Hepatic stellate cell (primary cell): ENCODE measurements at places on chromosomes 6 and 20.

GRCh38 chr6:135114355-135115145 is 59.9 kb upstream of the HBS1L start:
- DNase-seq = no peak

DNA sequence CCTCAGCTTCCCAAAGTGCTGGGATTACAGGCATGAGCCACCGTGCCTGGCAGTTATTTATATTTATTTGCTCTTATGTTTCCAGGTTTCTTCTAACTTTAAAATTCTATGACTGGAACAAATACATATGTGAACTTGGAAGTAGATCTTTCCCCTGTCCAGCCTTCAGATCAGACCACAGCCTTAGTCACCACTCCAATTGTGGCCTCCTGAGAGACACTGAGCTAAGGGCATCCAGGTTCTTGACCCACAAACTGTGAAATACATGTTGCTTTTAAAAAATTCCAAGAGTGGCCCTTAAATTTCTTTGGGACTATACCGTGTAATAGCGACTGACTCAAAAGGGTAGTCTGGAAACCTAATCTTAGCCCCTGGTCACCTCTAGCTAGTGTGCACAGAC is 1.5 kb upstream of the ADGRG6 start:
- no peak for DNase-seq

DNA sequence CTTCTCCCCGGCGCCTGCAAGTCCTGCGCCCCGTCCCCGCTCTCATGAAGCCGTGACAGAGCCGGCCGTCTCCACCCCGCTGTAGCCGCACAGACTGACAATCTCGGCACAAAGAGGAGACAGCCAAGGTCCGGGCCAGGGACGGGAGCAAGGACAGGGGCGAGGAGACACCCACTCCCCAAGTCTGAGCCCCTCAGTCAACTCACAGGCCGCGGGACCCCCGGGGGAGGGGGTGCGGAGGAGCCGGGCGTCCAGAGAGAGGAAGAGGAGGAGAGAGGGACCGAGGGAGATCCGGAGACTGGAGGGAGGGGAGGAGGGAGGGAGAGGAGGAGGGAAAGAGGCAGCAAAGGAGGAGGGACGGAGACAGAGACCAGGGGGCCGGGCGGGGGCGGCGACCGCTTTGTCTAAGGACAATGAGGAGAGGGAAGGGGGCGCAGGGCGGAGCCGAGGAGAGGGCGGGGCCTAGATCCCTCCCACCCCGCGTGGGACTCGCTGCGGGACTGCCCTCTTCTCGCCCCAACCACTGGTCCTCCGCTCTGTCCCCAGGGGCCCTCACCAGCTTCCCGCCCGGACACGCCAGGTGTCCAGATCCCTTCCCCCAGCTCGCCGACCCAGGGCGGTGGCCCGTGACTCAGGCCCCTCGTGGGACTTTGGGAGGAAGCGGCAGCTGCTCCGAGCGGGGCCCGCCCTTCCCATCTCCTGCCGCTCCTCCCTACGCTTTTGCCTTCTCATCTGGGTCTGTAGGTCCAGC is 638 bp upstream of the PPP1R18 start:
- DNase-seq = peak; percentile 95

DNA sequence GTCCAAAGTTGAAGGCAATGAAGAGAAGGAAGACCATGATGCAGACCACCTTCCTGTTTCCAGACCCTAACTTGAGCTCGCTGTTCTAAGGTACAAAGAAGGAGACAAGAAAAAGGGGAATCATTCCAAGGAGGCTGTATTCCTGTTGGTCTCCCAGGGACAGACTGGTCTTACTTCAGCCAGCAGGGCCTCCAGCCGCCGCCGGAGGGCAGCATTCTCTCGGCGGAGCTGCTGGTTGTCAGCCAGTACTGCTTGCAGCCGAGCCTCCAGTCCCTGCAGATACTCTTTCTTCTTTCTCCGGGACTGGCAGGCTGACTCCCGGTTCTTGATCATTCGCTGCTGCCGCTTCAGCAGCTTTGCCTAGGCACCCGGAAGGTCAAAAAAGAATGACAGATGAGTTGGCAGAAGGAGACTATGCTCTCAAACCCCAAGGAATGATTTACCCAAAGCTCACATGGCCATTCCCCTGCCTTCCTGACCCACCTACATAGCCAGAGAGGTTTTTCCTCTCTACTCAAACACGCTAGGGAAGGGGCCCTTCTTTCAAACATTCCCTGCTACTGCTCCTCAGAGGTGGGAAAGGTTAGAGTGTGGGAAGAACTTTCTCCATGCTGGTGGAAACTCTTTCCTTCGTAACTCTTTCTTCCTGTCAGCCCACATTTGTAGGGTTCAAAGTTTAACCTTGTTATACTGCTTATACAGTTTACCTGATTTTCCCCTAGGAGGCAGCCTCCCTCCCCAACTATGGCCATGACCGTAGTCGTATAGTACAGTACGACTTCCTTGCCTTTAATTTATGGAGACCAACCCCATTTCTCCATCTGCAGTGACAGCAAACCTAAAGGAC is 9.0 kb downstream of the ATF6B start:
- peak; percentile 90 for DNase-seq

- DNase-seq = no peak
These were observed 257.8 kb downstream of the CDC5L start for GRCh38 chr6:44645276-44645675.

DNA sequence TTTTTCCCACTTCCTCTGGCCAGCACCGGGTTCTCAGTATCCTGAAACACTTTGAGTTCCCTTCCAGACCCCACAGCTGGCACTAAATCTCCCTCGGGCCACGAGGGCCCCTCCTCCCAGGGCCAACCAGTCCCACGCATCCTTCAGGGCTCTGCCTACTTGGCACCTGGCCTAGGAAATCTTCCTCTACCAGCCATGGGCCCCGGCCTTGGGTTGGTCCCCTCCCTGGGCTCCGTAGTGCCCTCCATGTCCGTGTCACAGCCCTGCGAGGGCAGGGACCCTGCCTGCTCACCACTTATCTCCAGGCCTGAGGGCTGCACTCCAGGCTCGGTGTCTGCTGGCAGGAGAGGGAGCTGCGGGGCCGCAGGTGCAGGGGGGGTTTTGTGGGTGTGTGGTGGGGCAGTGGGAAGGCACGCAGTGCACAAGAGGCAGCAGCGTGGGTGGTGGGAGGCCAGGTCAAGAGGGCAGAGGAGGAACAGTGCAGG is 48.8 kb upstream of the CDH22 start:
- no peak for DNase-seq

DNA sequence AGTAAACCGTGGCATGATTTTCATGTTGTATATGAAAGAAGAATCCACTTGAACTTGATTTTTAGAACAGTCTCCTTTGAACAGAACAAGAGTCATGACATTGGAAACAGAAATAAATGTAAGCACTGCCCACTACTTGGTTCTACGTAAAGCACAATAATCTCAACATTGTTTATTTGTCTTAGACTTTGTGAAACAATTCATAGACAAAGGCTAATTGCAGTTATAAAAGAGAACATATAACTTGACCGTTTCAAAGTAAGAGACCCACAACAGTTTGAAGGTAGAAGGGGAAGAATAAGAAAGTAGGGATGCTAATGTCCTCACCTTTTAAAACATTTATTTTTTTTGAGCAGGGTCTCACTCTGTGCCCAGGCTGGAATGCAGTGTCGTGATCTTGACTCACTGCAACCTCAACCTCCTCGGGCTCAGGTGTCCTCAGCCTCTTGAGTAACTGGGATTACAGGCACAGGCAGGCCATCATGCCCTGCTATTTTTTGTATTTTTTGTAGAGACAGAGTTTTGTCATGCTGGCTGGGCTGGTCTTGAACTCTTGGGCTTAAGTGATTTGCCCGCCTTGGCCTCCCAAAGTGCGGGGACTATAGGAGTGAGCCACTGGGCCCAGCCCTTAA is 71.1 kb downstream of the POPDC3 start:
- no peak for DNase-seq

GRCh38 chr20:46572153-46572552 is 21.7 kb upstream of the OCSTAMP start:
- DNase-seq = no peak

DNA sequence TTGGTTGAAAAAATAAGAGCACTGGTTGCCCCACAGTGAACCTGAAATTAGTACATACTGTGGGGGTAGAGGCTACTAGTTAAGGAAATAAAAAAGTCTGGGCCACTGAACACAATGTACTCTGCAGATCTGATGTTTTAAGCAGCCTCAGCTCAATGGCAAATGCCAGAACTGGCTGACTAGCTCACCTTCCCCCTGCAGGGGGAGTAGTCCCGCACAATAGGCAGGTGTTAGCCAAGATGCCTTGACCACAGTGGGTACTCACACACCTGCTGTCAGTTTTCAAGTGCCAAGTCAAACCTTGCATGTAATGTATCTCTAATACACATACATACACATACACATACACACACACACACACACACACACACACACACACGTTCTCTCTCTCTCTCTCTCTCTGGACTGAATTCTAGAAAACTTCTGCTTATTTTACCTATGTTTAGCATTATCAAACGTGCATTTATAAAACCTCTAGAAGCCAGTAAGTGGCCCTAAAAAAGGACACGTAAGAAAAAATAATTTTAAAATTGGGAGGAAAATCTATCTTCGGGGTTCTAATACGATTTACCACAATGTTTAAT is 36.1 kb downstream of the GMDS start:
- DNase-seq = peak; percentile 10

DNA sequence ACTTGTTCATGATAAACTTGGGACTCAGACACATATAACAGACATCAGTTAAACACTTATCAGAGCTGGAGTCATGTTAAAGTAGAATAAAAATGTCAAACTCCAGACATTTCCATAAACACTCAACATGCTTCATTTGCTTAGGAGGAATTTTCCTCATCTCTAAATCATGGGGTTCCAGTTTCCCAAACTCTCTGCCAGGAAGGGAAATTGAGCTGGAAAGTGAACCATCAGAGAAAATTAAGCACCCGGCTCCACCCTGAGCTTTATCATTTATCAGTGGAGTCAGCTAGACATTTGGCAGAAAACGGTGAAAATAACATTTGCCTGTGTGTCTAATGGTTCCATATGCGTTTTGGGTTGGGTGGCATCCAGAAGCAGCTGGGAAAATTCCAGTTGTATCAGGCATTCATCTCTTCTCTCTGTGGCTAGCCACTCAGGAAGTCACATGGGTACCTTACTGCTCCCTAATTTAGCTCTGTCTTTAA is 25.3 kb upstream of the ZNFX1 start:
- peak; percentile 43 for DNase-seq

DNA sequence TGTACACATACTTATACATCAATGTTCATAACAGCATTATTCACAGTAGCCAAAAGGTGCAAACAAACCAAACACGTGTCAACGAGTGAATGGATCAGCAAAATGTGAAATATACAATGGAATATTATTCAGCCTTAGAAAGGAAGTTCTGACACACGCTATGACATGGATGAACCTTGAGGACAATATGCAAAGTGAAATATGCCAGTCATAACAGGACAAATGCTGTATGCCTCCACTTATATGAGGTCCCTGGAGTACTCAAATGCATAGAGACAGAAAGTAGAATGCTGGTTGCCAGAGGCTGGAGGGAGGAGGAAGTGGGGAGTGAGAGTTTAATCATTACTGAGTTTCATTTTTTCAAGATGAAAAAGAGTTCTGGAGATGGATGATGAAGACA is 37.8 kb upstream of the IGF2R start:
- DNase-seq = no peak

DNA sequence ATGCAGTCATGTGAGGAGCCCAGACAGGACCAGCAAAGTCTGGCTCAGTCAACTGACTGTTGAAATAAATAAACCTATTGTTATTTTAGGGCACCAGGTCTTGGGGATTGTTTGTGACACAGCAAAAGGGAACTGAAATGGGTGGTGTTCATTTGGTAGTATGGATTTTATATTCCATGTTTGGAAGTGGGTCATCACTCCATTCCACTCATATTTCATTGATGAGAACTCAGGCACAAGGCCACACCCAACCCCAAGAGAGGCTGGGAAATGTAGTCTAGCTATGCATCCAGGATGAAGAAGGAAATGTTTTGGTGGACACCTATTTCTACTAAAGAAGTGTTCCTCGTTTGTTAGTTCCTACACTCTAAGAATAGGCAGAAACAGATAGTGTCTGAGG is 64.9 kb upstream of the BTBD3 start:
- DNase-seq = peak; percentile 34

- DNase-seq = no peak
These were observed 109.0 kb downstream of the SULF2 start for GRCh38 chr20:47676219-47676721.

DNA sequence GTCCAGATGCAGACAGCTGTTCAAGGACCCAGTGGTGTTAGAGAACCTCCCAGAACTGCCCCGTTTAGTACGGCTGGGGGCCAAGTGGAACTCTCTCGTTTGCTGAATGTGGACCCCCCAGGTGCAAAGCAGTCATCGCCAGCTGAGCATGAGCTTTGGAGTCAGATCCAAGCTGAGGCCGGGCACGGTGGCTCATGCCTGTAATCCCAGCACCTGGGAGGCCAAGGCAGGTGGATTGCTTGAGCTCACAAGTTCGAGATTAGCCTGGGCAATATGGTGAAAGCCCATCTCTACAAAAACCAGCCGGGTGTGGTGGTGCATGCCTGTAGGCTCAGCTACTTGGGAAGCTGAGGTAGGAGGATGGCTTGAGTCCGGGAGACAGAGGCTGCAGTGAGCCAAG is 29.7 kb downstream of the FOXC1 start:
- DNase-seq = no peak

GRCh38 chr6:7016226-7016625 is 91.5 kb upstream of the RREB1 start:
- no peak for DNase-seq

DNA sequence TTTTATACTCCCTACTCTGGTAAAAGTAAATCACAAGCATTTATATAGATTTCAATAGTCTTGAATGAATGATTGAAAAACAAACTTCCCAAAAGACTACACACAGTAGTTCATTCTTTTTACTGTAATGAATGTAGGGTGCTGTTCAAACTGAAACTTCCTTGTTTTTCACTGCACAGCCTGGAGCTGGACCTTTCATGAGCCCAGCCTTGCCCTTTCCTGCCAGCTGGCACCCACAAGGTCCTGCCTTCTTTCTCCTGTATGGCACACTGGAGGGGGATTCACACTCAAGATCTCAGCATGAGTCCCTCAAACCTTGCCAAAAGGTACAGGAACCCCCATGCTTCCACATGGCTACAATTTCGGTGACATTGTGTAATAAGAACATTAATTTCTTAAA is 50.9 kb downstream of the COL12A1 start:
- no peak for DNase-seq

DNA sequence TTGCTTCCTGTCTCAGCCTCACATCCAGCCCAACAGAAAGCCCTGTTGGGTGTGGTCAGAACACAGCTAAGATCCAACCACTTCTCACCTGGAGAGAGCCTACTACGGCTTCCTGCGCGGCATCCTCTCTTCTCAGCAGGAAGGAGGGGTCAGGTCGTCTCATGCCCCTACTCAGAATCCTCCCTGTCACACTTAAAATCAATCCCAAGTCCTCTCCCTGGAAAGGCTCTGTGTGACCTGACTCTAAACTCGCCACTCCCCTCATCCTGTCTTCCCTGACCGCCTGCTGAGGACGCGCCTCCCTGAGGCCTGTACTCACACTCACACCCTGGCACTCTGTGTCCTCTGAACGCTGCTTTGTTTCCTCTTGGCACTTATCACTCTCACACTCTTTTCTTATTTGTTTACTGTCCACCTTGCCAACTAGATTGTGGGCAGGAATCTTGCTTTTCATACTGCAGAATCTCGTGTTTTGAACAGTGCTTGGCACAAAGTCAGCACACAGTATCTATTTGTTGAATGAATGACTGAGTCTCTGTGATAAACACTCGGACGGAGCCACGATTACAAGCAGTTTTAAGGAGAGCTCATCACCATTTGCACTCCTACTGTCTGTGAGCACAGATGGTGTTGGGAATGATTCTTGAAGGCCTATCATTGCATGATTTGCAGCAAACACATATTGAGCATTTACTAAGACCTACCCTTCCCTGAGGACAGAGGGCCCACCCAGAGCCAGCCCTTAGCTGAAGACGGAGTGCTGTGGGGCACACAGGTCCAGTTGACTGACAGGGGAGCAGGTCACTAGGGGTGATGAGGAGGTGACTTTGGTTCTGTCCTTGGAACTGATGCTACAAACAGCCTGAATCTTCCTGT is 18.7 kb downstream of the RAB5IF start:
- no peak for DNase-seq
